NCI-H2171 (cell line): ENCODE measurements at places on chromosomes 7 and 10.

- DNase-seq: peak; percentile 44
These were observed 132.7 kb downstream of the ELAPOR2 start for GRCh38 chr7:86926732-86927131.

DNA sequence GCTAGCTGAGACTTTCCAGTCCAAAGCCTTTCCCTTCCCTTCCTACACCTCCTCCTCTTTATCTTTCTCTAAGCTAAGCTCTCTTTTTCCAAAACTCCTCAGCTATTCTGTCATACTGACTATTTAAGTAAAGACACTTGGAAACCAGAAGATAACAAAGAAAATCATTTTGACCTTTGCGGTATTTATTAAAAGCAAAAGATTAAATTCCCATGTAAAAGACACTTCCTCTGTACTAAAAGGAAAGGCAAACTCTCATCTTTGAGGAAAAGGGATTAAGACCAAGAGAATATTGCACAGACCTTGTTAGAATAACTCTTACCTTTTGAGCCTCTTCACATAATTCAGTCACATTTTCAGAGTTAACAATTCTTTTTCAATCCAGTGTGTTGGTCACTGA is 15.8 kb downstream of the ST8SIA6 start:
- no peak for DNase-seq

DNA sequence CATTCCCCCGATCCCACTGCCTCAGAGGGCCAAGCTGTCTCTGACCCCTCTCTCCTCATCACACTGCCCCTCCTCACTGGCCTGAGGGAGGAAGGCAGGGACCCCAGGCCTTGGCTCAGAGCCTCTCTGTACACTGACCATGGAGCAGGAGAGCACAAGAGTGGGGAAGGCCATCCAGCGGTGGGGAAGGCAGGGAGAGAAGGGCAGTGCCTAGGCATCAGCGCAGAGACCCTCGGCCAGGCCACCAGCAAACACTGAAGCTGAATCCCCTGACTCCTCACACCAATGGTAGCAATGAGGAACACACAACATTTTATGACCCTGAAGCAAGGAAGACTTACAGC is 14.8 kb downstream of the OGDHL start:
- DNase-seq: no peak

DNA sequence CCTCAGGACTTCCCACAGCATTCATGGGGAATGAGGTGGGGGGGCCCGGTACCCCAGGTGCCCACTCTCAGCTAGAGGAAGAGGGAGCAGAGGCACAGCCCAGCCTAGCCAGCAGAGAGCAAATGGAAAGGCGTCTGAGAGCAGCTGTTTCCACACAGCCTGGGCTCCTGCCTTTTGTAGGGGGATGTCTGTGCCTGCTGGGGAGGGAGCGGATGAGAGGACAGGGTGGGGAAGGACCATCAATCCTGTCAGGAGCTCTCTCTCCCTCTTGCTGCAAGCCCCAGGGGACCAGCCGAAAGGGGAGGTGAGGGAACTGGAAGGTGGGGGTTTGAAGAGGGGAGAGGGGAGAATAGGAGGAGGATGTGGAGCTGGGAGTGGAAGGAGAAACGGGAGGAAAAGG is at the start of gene PKD2L1:
Gene PKD2L1, minus strand, starts transcription at position 150 of the 400 bp plus-strand sequence. Its CDS starts 125 bp downstream, at position 25.
- no peak for DNase-seq

DNA sequence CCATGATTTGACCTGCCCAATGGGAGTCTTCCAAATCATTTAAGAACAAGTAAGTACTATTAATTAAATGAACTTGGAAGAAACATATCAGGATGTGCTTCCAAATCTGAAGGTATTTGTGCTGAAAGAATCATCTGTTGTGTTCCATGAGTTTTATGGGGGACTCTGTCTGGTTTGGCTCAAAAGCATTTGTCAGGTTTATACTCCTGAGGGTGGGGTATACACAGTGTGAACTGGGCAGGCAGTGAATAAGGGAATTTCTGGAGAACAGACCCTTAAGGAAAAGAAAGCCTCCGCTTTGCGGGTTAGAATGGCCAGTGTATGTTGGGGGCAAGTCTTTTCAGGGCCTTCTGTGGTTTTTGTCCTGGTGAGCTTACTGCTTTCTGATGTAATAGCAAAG is 29.9 kb downstream of the TCF7L2 start:
- no peak for DNase-seq

- DNase-seq: peak; percentile 64
These were observed 506.4 kb upstream of the C7orf33 start for GRCh38 chr7:148084138-148084537.

- DNase-seq: no peak
These were observed 238.2 kb upstream of the NEBL start for GRCh38 chr10:21135023-21135931.

GRCh38 chr7:21948887-21949540 is 3.3 kb upstream of the CDCA7L start:
- no peak for DNase-seq

DNA sequence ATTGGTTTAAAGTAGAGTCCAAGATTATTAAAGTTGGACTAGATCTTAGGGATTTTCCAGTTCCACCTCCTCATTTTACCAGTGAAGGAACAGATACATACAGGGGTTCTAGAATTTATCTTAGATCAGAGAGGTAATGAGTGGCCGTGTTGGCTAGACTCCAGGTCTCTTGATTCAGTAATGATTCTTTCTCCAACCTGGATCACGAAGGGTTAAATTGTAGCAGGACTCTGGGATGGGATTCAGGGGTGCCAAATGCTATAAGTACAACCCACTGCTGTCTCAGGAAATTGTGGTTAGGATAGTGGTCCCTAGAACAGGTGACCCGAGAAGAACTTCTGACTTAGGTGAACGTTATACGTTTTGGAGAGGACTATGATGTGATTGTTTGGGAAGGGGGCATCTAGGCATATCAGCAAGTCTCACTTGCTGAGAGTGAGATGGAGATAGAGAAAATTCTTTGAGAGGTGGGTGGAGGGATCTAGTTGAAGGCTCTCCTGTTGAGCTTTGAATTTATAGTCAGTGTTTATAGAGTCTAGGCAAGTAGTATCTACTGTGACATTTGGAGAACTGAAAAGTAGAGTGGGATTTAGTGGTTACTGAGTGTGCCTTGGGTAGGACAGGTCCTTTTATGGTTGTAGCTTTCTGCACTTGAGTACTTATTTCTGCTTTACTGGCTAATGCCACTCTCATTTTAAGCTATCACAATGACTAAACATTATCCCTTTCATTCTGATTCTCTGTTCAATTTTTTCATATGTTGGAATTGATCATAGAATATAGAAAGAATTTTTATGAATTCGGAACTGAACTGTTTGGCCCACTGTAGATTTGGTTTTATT is 58.3 kb downstream of the ST7 start:
- DNase-seq: no peak

DNA sequence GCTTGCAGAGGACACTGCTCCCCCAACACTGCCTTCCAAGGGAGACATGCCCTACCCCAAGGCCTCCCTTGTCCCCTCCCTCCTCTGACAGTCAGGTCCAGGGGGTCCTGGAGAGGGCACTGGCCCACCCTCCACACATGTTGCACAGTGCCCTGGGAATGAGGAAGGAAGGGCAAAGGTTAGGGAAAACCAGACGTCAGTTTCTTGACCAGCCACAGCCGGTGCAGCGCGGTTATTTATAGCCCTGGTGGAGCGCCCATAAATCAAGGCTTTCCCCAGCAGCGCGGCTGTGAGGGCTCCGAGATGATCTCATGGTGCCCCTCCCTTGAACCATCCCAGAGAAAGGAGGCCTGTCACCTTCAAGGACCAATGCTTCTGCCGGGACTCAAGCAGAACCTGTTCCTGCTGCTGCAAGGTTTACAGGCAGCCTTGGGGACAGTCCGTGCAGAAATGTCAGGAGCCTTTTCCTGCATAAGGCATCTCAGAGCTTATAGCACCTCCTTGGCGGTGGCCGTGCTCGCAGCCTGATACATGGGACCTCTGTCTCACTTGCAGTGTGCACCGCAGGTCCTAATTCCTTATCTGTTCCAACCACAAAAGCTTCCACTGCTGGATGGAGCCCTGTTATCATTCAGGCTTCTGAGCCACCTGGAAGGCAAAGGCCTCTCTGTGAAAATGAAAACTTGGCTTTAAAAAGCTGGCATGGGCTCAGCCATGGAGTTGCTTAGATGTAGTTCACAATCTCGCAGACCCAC is 127.3 kb downstream of the LHPP start:
- DNase-seq: no peak

DNA sequence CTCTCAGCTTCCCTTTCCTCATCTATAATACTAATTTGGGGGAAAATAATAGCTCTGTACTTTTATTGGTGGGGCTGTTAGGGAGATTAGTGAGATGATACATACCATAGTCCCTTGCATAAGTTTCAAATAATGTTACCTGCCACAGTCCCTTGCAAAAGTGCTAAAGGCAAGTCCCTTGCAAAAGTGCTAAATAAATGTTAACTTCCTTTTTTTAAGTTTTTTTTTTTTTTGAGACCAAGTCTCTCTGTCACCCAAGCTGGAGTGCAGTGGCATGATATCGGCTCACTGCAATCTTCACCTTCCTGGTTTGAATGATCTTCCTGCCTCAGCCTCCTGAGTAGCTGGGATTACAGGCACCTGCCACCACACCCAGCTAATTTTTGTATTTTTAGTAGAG is 43.4 kb upstream of the SRGN start:
- no peak for DNase-seq

DNA sequence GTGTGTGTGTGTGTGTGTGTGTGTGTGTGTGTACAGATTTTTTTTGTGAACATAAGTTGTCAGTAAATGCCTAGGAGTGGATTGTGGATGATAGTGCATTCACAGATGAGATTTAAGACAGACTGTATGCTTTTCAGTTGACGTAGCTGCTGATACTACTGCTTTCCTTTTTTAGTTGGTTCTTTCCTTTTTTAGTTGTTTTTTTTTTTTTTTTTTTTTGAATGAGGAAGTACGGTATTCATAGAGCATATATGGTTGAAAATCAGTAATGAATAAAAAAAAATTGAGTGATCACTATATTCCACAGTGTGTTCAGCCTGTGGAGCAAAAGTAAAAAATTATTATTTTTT is 80.5 kb downstream of the RBM33 start:
- no peak for DNase-seq

DNA sequence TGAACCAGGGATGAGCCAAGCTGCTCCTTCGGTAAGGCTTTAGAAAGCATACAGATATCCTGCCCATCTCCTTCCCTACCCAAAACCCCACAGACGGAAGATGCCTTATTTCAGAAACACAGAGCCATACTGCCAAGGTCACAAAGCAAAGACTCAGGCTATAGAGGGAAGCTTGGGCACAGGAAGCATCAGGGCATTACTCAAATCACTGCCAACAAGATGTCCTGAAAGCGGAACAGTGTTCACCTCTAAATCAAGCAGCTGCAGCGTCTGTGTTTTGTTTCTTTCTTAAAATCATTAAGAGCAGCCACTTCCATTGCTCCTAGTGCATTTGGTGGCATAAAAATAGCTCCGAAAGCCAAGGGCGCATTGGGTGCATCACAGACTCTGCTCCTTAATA is 307.3 kb downstream of the SORCS1 start:
- no peak for DNase-seq

DNA sequence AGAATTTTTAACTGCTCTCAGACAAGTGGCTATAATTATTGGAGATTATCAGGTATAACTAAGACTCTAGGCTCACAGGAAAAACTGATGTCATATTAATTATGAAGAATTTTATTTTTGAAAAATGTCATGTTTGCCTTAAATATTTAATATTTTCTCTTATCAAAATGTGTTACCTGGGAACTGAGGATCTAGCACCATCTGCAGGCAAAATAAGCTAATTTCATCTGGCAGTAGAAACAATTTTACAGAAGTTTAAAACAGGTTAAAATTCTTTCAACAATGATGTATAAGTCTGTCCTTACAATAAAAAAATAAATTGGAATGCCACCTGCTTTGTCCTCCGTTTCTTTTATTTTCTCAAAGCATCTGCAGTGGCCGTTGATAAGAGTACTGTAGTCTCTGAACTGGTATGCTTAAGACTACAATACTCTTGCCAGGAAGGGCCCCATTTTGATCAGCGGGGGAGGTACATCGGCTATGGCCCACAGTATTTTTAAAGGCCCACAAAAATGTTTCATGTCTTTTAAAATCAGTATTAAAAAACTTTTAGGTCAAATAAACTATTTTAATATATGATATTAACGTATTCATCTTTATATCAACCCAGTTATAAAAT is 81.3 kb downstream of the VWDE start:
- DNase-seq: no peak

- no peak for DNase-seq
These were observed 159.1 kb downstream of the SRPK2 start for GRCh38 chr7:105229641-105230040.

DNA sequence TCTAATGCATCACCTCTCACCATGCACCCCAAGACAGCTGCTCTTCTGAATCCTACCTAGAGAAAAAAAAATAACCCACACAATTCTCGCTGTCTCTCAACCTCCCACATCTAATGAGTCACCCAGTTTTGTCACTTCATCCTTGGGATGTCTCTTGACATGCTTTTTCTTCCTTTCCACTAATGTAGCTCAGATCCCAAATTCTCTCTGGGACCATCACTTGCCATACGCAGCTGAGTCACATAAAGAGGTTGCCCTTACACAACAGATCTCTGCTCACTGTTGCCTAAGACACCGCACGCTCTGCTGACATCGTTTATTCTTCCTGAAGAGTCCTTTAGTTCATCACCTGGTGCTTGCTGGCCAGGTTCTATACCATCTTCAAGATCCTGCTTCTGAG is 606.0 kb upstream of the GALNT17 start:
- DNase-seq: no peak

- no peak for DNase-seq
These were observed 47.1 kb upstream of the DYNC1I1 start for GRCh38 chr7:95725205-95725604.

GRCh38 chr7:118502235-118502634 is 277.7 kb downstream of the ANKRD7 start:
- DNase-seq: no peak

- no peak for DNase-seq
These were observed 38.5 kb downstream of the BNIP3 start for GRCh38 chr10:131943021-131943814.

DNA sequence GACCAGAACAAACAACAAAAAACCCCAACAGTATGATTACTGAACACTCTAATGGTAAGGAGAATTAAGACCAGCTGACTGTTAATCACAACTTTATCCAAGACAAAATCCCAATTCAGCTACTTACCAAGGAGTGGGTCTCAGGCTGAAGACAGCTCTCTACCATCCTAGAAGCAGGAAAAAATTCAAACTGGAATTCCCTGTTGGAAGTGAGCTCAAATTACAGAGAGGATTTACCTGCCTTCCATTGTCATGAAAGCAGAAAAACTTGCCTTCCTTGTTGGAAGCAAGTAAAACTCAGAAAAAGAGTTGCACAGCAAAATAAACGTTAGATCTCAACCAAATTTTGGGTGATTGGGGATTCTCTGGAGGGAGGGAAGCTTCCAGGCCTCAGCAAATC is 20.9 kb downstream of the SPAM1 start:
- DNase-seq: no peak

DNA sequence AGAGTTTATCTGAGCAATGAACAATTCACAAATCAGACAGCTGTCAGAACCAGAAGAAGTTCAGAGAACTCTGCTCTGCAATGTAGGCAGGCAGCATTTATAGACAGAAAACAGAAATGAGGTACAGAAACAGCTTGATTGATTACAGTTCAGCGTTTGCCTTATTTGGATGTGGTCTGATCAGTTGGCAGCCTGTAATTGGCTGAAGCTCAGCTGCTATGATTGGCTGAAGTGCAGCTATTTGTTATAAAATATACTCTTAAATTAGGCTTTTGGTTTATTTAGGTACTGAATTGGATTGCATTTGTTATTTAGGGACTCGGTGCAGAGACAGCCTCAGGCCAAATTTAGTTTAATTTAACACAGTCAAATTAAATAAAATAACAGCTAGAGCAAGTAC is 85.8 kb upstream of the JAZF1 start:
- no peak for DNase-seq

- DNase-seq: no peak
These were observed 39.9 kb upstream of the LEP start for GRCh38 chr7:128201067-128201689.
